Hematopoietic multipotent progenitor cell treated with erythropoietin and hydrocortisone succinate and interleukin-3 and kit ligand, for 8 days (in vitro differentiated cells): ENCODE measurements at places on chromosomes 4 and X.
A peak's percentile ranks its signal among the peaks of the same experiment; 100 is the strongest.

DNA sequence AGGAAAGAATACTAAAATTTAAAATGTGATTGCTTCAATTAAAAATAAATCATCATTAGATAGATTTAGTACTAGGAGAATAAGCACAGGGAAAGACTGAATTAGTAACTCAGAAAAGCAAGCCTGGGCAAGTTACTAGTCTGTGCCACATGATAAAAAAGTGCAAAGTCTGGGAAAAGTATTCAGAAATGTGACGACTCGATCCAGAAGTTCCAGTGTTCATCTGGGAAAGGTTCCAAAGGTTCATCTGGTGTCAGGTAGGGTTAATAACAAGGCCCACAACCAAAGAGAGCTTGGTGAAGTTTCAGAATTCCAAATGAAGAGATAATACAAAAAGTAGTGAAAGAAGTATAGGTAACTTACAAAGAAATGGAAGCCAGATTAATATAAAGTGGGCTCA is 78.3 kb upstream of the ARSJ start:
- no peak for DNase-seq

DNA sequence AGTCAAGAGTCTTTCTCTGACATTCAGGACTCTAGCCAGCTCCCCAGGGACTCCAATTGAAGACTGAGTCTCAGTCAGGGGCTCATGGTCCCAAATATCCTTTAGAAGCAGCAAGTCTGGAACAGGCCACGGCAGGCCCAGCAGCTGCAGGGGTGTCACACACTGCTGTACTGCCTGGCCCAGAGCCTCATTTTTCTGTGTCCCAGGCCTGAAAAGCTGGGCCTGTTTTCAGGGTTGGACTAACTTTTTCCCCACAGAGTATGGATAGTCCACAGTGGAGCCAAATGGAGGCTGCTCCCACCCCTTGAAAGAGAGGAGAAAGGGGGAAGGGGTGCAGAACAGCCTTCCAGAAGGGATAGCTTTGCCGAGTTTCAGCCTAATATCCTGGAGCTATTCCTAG is 146.8 kb upstream of the NALF2 start:
- no peak for DNase-seq

DNA sequence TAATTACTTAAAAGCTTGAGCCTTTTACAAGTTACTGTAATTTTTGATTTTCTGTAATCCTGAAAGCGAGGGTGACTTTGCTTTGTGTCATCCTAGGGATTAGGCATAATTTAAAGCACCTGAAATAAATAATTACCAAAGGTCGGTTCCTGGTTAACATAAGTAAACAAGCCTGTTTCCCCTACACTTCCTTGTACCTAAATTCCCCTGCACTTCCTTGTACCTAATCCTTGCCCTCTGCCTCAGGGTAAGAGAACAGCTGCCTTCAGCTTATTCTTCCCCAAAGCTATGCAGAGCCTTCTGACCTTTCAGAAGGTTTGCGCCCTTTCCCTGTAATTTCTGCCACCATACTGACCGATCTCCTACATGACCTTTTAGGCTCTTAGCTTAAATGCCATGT is 166.1 kb upstream of the PDE5A start:
- no peak for DNase-seq

DNA sequence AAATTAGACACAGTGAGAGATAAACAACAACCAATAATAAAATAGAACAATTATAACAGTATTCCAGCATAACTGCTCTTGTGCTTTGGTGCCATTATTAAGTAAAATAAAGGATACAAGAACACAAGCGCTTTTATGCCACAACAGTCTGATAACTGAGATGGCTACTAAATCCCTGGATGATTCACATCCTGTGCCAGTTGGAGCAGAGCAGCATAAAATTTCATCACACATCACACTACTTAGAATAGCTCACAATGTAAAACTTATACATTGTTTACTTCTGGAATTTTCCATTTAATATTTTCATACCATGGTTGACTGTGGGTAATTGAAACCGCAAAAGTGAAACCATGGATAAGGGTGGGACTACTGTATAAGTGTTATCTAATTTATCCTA is 399.9 kb upstream of the CNKSR2 start:
- no peak for DNase-seq

GRCh38 chr4:146763560-146763959 is 124.9 kb downstream of the POU4F2 start:
- no peak for DNase-seq

DNA sequence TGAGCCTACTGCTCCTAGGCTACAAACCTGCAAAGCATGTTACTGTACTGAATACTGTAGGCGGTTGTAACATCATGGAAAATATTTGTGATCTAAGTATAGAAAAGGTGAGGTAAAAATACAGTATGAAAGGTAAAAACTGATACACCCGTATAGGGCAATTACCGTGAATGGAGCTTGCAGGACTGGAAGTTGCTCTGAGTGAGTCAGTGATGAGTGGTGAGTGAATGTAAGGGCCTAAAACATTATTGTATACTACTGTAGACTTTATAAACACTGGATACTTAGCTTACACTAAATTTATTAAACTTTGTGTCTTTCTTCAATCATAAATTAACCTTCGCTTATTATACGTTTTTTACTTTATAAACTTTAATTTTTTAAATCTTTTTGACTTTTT is 3.7 kb downstream of the KIF4A start:
- no peak for DNase-seq

- DNase-seq: no peak
Observed at GRCh38 chr4:181508601-181509000, 734.6 kb upstream of the TENM3 start.

- no peak for DNase-seq
Observed at GRCh38 chr4:153728660-153729059, 31.2 kb downstream of the RNF175 start.

DNA sequence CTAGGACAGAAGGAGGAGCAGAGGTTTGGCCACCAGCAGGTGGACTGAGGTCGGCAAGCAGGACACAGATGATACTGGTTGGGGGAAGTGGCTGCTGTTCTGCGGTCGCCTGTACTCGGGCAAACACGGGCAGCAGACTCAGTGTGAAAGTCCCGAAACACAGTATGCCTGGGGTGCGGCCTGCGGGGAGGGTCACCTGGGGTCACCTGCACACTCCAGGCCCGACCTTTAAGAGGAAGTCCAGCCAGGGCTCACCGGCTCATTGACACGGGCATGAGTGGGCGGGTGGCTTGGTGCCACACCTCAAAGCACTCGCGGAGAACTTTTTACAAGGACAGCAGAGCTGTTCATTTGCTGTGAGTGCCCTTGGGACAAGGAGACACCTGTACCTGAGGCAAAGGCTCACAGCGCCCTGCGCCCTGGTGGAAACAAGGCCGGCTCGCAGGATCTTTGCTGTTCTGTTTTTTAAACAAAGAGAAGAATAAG is 71.5 kb upstream of the MXD4 start:
- no peak for DNase-seq

GRCh38 chr4:75141162-75141561 is 208.2 kb downstream of the PARM1 start:
- DNase-seq: no peak

DNA sequence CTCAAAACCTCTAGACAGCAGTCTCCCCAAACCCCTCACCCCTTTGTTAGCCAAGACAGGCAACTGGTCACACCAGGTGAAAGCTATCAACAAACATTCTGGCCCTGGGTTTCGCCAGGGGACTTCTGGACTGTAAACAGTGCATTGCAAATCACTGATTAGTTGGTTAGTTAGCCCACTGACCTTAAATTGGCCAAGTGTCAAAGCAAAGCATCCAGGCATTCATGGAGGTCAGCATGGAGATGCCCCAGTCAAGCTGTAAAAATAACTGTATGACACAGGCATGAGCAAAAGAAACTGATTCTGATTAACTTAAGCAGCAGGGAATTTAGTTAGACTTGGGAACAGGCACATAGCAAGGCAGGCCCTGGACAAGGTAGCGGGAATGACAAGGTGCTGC is 156.0 kb upstream of the TTC29 start:
- no peak for DNase-seq

GRCh38 chr4:167234316-167234881 is at the start of gene SPOCK3:
SPOCK3 (minus strand) TSS chr4:167234494.
- no peak for DNase-seq

DNA sequence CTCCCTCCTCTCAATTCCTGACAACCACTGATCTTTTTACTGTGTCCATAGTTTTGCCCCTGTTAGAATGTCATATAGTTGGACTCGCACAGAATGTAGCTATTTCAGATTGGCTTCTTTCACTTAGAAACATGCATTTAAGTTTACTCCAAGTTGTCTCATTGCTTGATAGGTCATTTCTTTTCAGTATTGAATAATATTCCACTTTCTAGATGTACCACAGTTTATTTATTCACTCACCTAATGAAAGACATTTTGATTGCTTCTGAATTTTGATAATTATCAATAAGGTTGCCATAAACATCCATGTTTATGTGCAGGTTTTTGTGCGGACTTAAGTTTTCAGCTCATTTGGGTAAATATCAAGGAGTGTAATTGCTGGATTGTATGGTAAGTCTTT is 38.5 kb downstream of the SLC9B1 start:
- DNase-seq: no peak

DNA sequence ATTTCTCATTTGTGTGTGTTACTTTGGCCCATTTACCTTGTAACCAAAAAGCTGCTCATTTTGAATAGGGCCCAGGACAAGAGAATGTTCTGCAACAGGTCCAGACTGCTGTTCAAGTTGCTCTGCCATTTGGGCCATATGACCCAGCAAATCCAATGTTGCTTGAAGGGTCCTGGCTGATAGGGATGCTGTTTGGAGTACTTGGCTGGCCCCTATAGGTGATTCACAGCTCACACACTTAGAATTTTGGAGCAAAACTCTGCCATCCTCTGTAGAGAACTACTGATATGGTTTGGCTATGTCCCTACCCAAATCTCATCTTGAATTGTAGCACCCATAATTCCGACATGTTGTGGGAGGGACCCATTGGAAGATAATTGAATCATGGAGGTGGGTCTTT is 131.5 kb downstream of the AASDH start:
- DNase-seq: no peak

- DNase-seq: no peak
Observed at GRCh38 chrX:97895751-97896150, 1012.0 kb downstream of the RPA4 start.

- DNase-seq: no peak
Observed at GRCh38 chr4:109691411-109691920, 11.8 kb downstream of the CASP6 start.

DNA sequence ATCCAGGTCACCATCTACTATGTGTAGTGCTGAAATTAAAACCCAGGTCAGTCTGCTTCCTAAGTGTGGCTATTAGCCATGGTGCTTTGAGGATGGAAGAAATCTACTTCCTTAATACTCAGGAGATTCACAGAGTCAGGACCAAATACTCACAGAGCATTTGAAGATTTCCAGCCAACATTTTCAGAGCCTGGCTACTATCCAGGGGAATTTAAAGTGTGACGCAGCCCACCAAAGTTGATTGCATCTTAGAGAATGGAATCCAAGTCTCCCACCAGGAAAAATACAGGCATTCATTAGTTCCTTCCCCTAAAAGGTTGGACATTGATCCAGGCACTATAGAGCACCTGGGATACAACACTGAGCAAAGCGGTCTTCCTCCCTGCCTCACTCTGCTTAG is 83.8 kb downstream of the HS3ST1 start:
- DNase-seq: no peak

GRCh38 chr4:23266401-23266800 is 573.7 kb downstream of the GBA3 start:
- no peak for DNase-seq

DNA sequence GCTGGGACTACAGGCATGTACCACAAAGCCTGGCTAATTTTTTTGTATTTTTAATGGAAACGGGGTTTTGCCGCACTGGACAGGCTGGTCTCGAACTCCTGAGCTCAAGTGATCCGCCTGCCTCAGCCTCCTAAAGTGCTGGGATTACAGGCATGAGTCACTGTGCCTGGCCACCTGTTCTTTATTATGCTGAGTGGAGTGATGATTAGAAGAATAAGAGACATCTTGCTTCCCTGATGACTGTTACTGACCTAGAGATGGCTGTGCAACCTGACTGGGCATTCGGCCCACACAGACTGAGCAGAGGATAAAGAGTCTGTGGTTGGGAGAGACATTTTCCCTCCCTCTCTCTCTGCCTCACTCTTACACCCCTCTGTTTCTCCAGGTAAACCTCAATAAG is 56.7 kb downstream of the SPINK2 start:
- no peak for DNase-seq

DNA sequence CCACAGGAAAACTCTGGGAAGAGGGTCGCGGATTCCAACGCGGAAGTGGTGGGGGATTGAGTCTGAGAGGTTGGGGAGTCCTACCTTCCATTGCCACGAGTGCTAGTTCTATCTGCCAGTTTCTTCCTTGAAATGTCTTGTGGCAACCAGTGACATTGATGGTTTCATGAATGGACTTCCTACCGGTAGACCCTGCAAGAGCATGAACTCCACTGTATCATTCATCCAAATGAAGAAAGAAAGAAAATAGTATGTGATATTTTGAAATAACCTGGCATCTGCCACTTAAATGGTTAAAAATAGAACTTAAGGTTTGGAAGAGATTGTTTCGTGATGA is 1.1 kb upstream of the SLC10A7 start:
- DNase-seq: peak; percentile 56

GRCh38 chr4:115515366-115515765 is 401.9 kb upstream of the NDST4 start:
- DNase-seq: peak; percentile 3

- DNase-seq: no peak
Observed at GRCh38 chr4:150647008-150647407, 65.1 kb downstream of the MAB21L2 start.

DNA sequence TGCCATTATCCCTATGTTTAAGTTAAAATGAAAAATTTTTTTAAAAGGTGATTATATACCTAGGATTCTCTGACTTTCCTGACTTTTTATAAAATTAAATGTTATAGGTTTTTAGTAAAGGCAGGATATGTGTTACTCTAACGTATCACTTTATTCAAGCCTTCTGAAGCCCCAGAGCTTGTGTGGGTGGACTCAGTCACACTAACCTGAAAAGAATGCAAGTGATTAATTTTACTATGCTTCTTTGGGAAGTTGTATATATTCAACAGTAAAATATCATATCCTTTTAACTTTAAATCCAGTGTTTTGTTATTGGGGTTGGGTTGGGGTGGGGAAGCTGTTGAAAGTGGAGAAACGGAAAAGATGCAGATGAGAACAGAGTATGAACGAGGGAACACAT is 22.8 kb downstream of the PDLIM3 start:
- no peak for DNase-seq

DNA sequence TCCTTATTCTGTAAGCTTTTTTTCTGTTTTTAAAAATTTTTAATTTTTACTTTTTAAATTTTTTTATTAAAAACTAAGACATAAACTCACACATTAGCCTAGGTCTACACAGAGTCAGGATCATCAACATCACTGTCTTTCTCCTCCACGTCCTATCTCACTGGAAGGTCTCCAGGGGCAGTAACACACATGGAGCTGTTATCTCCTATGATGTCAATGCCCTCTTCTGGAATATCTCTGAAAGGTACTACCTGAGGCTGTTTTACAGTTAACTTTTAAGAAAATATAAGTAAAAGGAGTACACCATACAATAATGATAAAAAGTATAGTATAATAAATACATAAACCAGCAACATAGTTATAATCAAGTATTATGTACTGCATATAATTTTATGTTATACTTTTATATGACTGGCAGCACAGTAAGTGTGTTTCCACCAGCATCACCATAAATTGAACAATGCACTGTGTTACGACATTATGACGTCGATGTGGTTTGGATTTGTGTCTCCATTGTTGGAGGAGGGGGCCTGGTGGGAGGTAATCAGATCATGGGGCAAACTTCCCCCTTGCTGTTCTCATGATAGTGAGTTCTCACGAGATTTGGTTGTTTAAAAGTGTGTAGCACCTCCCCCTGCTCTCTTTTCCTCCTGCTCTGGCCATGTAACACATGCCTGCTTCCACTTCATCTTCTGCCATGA is 21.3 kb downstream of the IL15 start:
- peak; percentile 38 for DNase-seq

- no peak for DNase-seq
Observed at GRCh38 chr4:153169776-153170175, 34.5 kb upstream of the TRIM2 start.
